Activated CD4-positive, CD25-positive, alpha-beta regulatory T cell treated with anti-CD3 and anti-CD28 coated beads, Interleukin-2, amount 50 U/mL, for 24 hours (primary cell): ENCODE measurements at places on chromosomes 3 and 15.

DNA sequence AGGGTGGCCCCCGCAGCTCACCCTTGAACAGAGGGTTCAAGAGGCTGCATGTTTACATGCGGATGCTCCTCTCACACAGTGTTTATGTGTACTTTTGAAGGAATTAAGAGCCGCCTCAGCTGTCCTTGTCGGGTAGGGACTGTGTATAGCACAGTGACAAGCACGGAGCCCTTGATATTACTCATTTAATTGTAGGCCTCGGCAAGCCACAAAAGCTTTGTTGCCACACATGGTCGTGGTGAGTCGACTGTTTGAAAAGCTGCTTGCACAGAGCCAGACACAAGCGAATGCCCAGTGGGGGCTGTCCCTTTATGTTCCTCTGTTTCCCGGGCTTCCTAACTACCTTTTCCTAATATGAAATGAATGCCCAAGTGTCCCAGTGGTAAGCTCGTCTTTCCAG lies 4.5 kb downstream of the ESYT3 start:
- no peak for ATAC-seq

GRCh38 chr3:169255511-169255910 lies 408.0 kb downstream of the MECOM start:
- ATAC-seq, result no peak

DNA sequence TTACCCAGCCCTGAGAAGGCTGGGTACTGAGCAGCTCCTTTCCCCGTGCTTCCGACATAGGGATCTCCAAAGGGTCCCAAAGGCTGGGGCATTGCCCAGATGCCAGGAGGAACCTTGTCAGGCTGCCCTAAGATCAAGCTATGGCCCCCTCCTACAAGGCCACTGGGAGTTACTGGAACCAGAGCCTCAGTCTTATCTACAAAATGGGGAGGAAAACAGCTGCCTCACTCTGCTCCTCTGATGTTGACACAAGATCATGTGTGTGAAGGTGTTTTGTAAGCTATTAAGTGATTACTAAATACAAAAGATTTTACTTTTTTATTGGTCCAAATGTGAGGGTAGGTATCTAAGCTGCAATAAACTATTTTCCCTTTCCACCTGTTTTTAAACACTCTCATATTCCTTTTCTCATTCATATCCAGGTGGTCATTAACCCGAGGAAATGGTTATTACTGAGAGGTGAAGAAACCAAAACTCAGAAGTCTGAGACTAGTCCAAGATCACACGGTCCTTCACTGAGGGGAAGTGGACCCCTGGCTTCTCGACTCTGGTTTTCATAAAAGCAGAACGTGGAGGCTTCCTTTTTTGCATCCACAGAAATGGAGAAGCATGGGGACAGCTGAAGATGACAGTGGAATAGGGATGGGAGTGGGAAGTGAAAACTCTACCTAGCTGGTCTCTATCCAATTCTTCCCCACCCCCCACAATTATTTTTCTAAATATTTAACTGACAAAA lies 1.7 kb downstream of the ARPIN start:
- no peak for ATAC-seq

DNA sequence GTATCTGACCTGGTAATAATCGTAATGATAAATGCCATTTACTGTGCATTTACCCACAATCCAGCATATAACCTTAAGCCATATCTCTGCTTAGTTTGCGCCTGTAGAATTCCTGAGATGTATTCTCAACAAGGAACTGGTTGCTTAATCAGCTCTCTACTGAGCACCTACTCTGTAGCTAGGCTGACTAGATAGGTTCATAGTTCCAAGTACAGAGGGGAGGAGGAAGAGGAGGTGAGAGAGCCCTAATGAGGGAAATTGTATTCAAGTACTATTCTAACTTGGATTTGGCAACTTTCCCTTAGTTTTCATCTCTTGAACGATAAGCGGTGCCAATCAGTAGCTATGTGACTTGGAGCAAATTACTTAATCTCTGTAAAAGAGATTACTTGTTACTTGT lies 5.6 kb upstream of the AKAP13 start:
- ATAC-seq, result no peak

DNA sequence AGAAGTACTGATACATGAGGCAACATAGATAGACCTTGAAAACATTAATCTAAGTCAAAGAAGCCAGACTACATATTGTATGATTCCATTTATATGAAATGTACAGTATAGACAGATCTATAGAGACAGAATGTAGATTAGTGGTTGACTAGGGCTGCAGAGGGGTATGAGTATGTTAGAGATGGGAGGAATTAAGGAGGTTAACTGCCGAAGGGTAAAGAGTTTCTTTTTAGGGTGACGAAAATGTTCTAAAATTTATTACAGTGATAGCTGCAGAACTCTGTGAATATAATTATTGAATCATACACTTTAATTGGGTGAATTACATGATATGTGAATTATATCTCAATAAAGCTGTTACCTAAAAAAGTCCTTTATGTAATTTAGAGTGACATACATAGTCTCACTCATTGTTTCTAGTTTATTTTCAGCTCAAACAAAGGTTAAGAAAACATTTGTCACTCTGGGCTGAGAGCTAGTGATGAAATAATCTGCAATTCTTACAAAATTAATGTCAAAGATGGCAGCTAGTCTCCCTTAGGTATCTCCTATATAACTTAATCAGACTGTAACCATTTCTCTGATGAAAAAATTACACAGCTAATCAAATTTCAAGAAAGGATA lies 61.4 kb downstream of the DENND4A start:
- ATAC-seq, result no peak

- no peak for ATAC-seq
Measured at GRCh38 chr3:138222942-138223287, 35.8 kb downstream of the ARMC8 start.

GRCh38 chr15:61685971-61686370 lies 374.3 kb downstream of the VPS13C start:
- no peak for ATAC-seq

DNA sequence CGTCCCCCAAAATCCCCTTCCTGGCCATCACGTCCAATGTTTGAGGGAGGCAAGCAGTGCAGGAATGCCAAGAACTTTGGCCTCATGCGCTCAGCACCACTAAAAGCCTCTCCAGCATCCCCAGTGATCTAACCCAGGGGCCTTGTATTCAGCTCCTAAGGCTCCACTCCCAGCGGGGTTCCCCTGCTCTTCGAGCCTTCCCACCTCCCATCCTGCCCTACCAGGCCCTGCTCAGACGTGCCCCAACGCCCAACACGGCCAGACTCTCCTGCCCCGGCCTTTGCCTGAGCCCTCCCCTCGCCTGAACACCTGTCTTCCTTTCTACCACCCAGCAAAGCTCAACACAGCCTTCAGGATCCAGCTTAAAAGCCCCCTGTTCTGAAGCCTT lies 30.5 kb downstream of the PLXND1 start:
- no peak for ATAC-seq

GRCh38 chr15:35741881-35742280 lies 195.9 kb upstream of the DPH6 start:
- no peak for ATAC-seq

GRCh38 chr3:192958219-192958872 lies 40.7 kb upstream of the MB21D2 start:
- peak; percentile 43 for ATAC-seq

DNA sequence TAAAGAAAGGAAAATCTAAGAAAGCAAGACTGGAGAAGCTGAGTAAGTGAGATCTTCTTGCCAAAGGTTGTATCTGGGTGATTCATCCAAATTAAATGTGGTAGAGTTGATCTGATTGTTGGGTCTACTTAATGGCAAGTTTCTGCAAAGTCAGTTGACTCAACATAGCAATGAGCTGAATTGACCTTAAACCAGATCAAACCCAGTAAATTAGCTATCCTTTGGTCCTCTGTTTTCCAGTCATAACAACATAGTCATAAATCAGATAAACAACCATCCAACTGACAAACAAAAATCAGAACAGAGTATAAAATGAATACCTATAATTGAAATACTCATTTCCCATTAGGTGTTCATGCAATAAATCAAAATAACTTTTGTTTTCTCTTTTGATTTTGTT lies 142.6 kb upstream of the CFAP20DC start:
- no peak for ATAC-seq

DNA sequence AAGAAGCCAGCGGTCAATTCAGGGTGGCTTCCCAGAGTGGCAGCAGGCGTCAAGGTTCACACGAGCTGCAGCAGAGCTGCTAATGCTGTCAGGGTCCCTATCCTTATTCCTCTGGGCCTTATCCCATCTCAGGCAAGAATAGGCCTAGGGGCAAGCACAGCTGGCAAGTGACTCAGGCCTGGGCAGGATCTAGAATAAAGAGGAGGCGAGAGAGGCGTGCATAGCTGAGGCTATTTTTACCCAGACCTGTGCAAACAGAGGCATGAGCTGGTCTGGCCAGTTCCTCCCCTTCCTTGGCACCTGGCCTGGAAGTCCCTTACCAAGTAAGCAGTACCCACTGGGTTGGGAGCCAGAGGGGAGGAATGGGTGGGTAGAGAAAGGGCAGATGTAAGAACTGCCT lies 12.2 kb upstream of the VIPR1 start:
- ATAC-seq, result no peak

DNA sequence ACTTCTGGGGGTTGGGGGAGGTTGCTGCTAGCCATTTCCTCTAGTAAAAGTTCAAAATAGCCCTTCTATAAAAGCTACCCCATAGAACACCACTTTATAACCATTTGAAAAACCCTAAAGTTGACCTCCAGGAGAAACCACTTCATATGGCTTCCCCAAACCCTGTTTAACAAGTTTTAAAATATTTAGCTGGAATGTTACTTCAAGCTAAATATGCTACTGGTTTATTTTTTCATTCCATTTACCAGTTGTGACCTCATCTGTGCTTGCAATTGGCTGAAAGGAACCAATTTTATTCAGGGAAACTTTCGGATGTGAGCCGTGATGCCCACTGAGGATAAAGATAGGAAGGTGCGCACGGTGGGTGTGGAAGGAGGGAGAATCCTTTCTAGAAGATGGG lies 221.3 kb downstream of the SUCLG2 start:
- ATAC-seq, result no peak

- peak; percentile 56 for ATAC-seq
Measured at GRCh38 chr3:142943870-142944269, 19.6 kb downstream of the PAQR9 start.

GRCh38 chr15:99502182-99502581 lies 63.6 kb upstream of the MEF2A start:
- peak; percentile 60 for ATAC-seq

DNA sequence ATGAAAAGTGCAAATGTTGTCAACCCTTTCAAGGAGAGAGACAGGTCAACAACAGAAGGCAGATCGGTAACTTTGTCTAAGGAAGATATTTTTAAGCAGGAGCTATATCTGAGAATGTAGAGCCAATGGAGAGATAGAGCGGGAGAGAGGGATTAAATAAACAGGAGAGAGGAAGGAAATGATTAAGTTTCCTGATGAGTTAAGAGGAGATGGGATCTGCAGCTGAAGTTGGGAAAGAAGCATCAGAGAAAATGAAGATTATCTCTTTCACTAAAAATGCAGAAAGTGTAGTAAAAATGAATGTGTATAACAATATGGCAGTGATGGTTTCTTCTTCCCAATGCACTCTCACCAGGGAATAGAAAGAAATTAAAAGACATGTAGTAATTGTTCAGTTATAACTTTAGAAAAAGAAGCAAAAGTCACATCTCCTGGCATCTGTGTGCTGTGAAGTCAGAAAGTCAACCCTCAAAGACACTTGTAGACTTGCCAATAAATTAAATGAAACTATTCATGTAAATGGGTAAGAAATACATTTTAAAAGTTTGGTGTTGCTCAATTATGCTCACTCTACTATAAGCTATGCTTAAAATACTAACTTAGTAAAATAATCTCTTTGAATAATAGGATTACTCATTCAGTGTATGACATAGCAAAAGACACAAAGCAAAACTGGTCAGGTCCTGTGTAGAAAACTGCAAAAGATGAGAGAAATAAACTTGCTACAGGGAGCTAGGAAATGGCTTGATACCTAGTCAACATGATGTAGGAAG lies 264.6 kb downstream of the ZIC4 start:
- ATAC-seq, result no peak

DNA sequence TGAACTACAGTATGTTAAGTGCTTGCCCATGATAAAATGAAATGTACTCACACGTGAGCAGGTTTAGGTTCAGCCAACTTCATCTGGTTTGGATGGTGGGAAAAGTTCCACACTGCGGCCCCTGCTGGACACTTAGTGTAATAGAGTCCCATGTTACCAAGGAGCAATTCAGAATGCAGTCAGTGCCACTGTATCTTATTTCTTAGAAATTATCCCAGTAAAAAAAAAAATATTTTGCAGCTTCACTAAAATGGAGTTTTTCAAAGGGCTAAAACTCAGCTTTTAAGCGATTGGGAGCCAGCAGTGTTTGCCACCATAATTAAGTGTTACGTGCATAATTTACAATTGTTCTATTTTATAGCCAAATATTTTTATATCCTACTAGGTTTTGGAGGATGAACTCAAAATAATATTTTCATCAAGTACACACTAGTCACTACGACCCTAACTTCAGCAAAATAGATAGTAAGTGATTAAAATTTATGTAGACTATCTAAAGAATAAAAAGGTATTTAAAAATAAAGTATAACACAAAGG lies 371.7 kb upstream of the GBE1 start:
- ATAC-seq, result no peak

GRCh38 chr3:71026634-71027578 lies 556.6 kb downstream of the FOXP1 start:
- ATAC-seq, result no peak
